ENCODE measurements at places on chromosomes 2 and 18.

GRCh38 chr18:1599196-1599595 lies 694.5 kb downstream of the ADCYAP1 start:
- no peak for DNase-seq

DNA sequence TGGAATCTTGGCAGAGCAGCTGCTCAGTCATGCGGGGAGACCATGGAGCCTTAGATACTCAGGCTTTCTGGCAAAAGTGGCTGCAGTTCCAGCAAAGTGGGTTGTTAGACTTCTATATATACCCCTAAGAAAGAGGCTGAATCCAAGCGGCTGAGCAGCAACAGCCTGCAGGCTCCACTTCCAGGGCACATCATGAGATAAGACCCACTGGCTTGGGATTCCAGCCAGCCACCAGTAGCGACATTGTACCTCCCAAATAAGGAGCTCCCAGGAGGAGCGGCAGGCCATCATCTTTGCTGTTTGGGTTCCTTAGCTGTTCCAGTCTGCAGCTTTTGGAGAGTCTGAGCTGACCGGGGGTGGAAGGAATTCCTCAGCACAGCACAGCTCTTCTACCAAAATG lies 150.3 kb upstream of the ST6GAL2 start:
- no peak for DNase-seq

DNA sequence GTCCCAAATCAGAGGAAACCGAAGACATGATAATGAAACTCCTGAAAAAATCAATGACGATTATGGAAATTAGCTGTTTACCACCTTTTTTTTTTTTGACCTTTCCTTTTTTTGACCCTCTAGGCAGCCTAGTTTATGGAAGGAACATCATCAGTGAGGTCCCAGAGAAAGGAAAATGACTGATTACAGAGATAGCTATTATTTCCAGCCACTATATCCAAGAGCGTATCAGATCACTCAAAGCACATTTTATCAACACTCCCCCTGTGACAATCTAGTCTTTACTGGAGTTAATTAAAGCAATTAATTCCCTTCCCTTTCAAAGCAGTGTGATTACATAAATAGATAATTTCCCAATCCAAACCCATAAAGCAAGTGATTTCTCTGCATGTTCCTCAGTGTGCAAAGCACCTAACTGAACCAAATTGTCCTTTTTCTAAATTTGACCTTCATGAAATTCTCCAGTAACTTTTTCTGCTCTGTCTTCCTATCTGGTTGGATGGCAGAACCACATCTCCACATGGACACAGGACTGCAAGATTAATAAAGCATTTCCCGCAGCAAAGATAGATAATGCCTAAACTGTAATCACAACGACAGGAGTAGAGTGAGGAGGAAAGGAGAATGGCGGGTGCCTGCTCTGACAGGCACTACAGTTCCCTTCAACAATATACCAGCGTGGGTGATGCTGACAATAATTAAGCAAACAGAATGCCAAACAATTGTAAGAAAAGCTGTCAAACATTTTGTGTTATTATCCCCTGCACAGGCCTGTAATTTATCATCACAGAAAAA lies 194.4 kb downstream of the SLC8A1 start:
- no peak for DNase-seq

DNA sequence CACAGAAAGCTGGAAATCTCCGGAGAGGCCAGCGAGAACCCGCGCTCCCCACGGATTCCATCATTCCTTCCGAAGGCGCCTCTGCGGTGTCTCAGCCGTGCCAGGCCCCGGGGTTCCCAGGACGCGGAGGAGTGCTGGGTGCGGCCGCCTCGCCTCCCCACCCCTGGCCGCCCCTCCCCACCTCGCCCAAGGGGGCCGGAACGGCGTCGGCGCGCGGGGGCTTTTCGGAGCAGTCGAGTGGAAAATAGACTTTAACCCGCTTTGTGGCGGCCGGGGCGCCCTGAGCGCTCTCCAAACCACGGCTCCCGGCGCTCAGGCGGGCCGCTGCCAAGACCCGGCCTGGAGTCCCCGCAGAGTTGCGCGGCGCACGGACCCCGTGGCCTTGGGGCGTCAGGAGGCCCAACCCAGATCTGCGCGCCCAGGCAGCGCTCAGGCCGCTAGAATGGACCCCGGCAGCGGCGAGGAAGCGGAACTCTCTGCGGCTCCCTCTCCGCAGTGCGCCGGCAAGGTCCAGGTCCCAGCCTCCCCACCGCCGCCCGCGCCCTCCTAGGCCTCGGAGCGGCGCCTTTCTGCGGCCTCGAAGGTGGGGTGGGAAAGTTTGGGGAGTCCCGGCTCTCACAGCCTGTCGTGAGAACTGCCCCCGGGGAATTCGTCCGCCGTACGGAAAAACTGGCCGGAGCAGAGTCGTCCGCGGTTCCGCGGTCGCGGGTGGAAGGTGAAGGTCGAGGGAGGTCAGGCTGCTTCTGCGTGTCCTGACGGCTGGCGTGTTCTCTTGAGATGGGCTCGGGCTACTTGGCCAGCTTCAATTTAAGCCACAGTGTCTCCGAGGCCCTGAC lies 1.2 kb upstream of the EMX1 start:
- peak; percentile 76 for DNase-seq

DNA sequence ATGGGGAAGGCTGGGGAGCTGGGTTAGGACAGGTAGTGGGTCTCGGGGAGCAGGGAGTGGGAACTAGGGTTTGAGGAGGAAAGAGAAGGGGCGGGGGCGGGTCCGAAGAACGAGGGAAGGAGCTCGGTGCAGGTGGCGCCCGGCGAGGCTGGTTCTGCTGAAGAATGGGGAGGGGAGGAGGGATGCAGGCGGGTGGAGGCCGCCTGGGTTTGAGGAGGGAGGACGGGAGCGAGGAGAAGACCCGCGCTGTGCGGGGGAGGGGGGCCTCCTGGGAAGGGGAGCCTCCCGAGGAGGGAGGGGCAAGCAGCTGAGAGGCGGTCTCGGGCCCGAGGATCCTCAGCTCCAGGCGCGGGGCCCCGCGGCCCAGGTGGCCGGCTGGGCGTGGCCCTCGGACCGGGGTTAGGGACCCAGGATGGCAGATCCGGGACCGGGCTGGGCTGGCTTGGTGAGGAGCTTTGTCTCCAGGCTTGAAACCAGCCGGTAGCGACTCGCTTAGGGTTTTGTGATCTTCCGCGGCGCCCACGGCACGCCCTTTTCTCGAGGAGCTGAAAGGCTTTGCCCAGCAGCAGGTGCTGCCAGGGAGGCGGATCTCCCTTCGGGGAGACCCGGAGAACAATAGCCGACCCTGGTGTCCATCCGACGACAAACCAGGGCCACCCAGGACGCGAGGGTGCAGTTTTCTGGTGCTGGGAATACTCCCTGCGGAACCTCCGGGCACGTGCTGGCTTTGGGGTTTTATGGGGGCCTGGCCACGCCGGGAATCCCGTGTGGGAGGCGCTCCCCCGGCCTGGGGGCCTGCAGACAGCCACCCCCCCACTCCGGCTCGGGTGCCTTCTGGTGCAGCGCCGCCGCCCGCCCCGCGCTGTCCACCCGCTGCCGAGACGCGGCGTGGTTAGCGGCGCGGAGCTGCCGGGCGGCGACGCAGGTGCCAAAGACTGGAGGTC lies 1.4 kb downstream of the DPYSL5 start:
- DNase-seq = no peak

DNA sequence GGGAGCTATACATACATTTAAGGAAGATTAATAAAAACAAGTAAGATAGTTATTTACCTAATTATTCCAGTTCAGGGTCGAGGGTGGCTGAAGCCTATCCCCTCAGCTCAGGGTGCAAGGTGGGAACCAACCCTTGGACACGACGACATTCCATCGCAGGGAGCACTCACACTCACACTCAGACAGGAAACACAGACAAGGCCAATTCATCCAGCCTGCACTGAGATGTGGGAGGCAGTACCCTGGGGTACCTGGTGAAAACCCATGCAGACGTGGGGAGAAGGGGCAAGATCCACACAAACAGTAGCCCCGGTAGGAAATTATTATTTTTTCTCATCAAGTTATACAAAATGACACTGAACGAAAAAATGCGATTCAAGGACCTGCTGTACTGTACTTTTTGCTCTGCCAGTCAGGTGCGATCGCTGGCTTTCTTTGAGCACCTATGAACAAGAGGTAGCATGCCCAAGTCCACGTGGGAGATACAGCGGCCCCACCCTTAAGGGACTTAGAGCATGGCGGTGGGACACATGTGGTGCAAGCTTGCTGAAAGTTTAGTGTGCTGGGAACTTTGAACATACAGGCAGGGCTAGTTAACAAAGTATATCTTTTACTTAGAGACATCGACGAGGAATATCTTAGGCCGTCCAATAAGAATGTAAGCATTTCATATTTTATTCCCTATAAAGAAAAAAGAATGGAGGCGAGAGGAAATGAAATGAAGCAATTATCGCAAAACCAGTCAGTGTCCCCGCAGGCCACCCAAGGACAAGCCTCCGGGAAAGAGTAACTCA lies 624 bp downstream of the METTL8 start:
- DNase-seq = peak; percentile 91

DNA sequence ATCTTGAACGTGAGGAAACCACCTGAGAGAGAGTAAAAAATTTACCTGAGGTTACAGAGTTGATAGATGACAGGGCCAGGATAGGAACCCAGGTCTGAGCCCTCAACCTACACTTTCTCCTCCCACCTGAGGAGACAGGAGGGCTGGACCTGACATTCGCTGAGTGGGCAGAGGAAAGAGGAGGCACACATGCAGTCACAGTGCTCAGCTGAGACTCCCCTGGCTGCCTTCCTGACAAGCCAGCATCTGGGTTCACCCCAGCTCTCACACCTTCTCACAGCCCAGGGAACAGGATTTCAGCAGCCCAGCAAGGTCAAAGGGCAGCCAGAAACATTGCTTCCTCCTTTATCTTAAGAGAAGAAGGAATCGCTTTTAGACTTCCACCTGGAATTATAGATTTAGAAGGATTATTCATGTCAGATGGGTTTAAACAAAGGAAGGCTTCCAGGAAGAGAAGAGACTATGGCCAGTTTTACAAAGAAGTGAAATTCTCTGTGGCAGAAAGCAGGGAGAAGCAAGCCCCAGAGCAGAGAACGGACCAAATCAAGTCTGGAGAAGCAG lies 18.1 kb upstream of the PKDCC start:
- DNase-seq = no peak

DNA sequence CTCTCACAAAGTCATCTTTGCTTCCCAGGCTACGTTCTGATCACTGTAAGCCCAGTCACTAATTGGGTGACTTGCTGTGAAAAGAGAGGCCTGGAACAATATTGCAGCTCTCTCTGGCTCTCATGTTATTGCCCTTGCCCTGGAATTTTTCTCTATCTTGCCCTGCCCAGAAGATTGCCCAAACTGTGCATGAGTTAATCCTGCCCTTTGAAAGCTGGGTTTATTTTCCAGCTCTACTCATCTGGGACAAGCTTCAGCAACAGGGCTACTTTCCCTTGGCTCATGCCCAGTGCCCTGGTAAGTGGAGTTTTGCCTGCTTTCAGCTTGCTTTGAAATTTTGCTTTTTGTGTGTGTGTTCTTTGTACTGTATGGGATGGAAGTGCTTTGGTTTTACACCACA lies 6.9 kb upstream of the EHBP1 start:
- no peak for DNase-seq

- no peak for DNase-seq
These were observed 233.2 kb downstream of the CNTNAP5 start for GRCh38 chr2:124258140-124258880.

GRCh38 chr2:989781-990467 lies 39.3 kb downstream of the SNTG2 start:
- peak; percentile 6 for DNase-seq

DNA sequence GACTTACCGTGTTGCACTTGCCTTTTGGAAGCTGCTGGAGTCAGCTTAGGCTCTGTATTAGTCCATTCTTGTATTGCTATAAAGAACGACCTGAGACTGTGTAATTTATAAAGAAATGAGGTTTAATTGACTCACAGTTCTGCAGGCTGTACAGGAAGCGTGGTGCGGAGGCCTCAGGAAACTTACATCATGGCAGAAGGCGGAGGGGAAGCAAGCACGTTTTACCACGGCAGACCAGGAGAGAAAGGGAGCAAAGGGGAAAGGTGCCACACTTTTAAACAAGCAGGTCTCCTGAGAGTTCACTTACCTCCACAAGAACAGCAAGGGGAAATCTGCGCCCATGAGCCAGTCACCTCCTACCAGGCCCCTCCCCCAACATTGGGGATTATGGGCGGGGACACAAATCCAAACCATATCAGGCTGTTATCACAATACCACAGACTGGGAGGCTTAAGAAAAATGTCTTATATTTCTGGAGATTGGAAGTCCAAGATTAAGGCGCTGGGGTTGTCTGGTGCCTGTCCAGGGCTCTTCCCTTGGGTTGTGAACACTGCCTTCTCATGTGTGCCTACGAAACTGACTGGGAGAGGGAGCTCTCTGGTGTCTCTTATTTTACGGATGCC lies 3.6 kb upstream of the D2HGDH start:
- DNase-seq = no peak

DNA sequence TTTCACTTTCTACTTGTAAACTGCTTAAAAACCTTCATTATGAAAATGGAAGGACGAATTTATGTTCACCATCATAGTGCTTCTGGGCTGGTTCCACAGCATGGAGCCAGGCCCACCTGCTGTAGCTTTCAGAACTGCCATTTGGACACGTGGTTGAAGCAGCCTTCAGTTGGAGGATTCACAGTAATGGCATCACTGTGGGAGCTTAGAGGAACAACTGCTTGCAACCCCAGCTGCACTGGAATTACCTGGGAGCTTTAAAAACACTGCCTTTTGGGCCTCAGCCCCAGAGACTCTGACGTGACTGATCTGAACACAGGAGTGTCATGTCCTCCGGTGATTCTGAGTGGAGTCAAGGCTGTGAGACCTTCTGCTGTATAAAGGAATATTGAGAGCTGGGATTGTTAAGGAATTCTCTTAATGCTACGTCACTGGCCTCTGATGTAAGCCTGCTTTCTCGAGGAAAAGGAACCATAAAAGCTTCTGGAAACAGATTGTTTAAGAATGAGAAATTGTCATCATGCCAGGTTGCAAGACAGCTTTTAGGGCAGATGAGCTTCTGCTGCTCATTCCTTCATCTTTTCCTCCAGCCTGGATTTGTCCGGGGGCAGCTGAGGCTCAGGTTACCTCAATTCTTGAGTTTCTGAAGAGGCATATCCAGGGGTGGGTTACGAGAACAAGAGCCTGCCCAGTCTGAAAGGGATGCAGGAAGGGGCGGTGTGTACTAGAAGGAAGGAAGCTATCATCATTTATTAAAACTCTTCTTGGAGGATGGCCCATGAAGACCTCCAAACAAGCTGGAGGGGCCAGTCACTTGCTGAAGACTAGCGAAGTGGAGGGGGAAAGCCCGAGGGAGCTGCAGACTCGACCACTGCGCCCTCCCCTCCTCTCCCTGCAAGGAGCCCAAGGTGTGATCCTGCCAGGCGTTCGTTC lies 1.3 kb upstream of the IL1R1 start:
- DNase-seq = no peak

- DNase-seq = no peak
These were observed 486.7 kb upstream of the SALL3 start for GRCh38 chr18:78492813-78493371.

- DNase-seq = peak; percentile 60
These were observed 89.2 kb downstream of the ZBTB7C start for GRCh38 chr18:48319801-48320638.

GRCh38 chr2:55099493-55099877 lies 49.2 kb upstream of the RTN4 start:
- DNase-seq = no peak

- DNase-seq = no peak
These were observed 36.7 kb upstream of the CDC42EP3 start for GRCh38 chr2:37708146-37708545.

- DNase-seq = no peak
These were observed 100.2 kb downstream of the STPG4 start for GRCh38 chr2:47054868-47055267.
